ENCODE measurements at places on chromosomes 1 and 21.

DNA sequence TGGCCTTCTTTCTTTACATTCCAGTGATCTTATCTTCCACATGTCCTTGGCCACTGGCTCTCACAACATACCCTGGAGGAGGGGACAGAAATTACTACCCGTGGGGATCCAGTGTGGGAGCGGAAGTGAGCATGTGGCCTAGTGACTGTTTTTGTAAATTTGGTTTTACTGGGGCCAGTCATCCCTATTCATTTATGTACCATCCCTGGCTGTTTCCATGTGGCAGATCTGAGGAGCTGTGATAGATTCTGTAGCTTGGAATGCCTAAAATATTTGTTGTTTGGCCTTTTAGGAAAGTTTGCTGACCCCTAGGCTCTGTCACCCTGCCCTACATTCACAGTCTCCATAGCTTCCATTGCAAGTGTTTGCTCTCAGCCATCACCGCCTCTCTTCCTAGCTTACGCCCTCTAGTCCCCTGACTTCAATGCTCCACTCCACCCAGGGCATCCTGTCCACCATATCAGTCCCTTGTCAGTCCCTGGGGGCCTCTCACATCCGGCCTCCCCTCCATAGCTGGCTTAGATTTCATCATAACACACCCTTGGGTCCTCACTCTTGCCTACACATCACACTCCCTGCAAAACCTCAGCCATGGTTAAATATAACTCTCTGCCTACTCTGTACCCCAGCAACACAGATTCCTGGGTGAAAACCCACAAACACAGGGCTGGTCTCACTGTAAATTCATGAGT is 25.8 kb downstream of the DHCR24 start:
- DNase-seq = no peak

GRCh38 chr1:28244549-28245251 is 8.8 kb downstream of the ATP5IF1 start:
- no peak for DNase-seq

DNA sequence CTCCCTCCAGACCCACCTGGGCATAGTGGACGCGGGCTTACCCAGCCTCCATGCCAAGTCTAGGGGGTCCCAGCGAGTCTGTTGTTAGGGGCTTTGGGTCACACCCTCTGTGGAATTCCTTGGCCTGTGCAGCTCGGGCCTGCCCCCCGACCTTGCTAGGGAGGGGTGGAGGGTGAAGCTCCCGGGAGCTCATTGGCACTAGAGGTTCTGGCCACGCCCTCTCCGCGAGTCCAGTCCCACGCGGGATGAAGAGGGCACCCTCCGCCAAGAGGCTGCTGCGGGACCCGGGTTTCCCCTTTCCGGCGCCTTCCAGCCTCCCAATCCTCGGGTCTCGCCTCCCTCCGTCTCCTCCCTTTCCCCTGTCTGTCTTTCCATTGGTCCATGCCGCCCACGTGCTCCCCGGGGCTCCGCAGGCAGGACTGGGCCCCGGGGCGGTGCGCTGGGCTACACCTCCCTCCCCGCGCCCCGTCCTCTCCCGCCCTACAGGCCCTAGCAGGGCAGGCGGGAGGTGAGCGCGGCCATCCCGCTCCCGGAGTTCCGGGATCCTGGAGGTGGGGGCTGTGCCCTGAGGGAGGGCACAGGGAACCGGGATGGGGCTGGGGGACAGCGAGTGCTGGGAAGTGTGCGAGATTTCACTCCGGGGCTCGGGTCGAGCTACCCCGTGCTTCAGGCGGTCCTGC is 3.5 kb downstream of the RUSC1 start:
- DNase-seq = peak; percentile 95

- no peak for DNase-seq
These were observed 24.3 kb downstream of the TMEM201 start for GRCh38 chr1:9612871-9613624.

- DNase-seq = no peak
These were observed 25.9 kb downstream of the SHISA4 start for GRCh38 chr1:201914456-201915235.

DNA sequence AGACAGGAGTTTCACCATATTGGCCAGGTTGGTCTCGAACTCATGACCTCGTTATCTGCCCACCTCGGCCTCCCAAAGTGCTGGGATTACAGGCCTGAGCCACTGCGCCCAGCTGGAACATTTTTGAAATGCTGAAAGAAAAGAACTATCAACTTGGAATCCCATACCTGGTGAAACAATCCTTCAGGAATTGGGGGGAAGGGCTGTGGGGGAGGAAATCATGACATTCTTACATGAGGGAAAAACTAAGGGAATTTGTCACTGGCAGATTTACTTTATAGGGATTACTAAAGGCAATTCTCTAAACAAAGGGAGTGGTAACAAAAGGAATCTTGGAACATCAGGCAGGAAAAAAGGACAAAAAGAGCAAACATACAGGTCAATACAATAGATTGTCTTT is 25.8 kb downstream of the NDUFS5 start:
- no peak for DNase-seq

DNA sequence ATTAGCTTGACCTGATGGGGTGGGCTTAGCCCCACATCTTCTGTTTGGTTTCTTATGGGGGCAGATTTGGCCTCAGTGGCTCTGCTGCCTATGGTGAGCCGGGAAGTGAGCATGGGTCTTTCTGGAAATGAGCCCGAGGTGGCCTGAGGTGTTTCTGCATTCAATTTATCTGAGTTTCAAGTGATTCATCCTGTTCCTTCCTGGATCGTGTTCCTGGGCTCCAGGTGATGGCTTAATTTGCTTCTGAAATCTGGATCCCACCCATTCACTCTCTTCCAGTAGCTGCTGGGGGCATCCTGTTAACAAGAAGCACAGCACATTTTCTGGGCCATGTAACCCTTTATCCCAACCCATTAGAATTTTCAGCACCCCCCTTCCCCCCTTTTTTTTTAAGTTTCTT is 324.6 kb downstream of the CAMTA1 start:
- DNase-seq = no peak

DNA sequence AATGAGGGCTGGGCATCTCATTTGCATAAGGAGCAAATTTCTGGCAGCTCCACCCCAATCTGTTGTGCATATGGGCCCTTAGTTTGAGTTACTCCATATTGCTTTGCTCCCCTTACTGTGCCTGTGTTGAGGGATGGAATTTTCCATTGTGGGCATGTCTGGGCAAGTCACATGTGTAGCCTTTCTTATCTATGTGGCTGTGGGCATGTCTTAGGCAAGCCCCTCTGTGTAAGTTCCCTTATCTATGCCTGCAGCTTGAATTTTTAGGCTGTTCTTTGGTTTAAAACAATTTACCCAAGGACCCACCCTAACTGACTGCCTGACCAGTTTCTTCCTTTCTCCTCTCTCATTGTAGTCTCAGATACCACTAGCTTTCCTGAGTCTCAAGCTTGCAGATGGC is 405.7 kb upstream of the NCAM2 start:
- DNase-seq = no peak

GRCh38 chr1:55420929-55421716 is 206.0 kb upstream of the USP24 start:
- no peak for DNase-seq

- DNase-seq = no peak
These were observed 4.8 kb upstream of the ALG6 start for GRCh38 chr1:63362578-63362977.

DNA sequence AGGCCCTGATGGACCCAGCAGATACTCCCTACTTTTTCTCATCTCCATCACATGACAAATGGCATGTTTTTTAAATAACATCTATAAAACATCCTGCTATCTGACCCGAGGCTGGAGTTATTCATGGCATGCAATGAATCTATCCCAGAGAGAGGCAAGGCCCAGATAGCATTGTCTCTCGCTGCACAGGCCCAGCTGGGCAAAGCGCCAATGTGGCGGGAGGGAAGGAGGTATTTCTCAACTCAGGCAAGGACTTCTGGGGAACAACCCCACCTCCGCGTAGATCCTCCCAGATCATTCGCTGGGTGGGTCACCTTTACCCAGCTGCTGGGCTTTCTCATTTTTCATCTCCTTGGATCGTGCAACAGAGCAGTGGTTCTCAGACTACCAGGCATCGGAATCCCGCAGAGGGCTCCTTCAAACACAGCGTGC is 59.8 kb downstream of the ERG start:
- no peak for DNase-seq

- DNase-seq = no peak
These were observed 14.2 kb downstream of the KCNA2 start for GRCh38 chr1:110591956-110592355.

GRCh38 chr1:12161662-12162458 is 4.9 kb upstream of the TNFRSF1B start:
- peak; percentile 88 for DNase-seq

GRCh38 chr21:32256873-32257620 is 21.8 kb downstream of the MIS18A start:
- DNase-seq = no peak

DNA sequence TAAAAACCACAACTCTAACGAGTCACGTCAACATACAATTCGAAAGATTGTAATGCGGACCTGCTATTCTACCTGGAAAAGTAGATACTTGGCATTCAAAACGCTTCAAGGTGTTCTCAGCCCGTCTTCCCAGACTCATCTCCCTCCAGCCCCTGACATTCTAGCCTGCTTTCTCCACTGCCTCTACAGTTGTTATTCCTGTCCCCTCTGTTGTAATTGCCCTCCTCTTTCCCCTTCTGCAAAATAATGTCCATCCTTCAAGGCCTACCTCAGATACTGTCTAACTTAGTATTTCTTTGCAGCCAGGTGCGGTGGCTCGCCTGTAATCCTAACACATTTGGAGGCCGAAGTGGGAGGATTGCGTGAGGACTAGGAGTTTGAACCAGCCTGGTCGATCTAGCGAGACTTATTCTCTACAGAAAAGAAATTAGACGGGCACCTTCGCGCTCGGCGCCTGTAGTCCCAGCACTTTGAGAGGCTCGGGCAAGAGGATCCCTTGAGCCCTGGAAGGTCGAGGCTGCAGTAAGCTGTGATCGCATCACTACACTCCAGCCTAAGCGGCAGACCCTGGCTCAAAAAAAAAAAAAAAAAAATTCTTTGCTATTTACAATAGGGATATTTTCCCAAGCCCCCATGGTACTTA is 756 bp upstream of the RBM34 start:
- no peak for DNase-seq

GRCh38 chr21:27545754-27546349 is 579.0 kb upstream of the ADAMTS5 start:
- no peak for DNase-seq

DNA sequence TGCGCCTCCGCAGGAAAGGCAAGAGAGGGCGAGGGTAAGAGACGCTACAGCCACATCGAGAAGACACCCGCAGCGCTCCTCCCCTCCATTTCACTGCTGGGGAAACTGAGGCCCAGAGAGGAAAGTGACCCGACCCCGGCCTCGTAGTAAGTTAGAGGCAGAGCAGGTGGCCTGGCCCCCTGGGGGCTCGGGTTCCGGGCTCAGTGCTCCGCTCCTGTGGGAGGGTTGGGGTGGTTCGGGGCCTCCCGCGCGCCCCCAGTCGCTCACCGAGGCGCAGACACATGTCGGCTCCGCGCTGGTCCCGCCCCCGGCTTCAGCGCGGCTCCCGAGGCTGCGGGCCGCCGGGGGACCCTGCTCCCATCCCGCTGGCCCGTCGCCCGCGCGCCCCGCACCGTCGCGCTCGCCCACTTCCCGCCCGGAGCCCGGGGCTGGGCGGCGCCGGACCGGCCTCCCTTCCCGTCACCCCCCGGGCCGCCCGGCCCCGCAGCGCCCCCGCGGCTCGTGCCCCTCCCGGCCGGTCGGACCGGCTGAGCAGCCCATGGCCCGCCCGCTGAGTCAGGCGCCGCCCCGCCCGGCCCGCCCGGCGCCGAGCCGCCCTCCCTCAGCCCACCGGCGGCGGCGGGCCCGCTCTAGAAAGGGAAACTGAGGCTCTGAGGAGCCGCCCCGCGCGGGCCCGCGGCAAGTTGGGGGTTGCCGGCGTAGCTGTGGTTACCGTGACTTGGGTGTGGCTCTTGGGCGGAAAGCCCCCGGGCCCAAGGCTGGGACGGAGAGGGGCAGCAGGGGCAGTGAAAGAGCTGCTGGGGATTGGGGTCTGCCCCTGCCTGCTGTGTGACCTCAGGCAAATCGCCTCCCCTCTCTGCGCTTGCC is at the start of gene TMEM54:
Gene TMEM54 (minus strand): TSS at position 434 of the 867 bp plus-strand sequence. CDS start 151 bp downstream, at position 283.
- peak; percentile 16 for DNase-seq

DNA sequence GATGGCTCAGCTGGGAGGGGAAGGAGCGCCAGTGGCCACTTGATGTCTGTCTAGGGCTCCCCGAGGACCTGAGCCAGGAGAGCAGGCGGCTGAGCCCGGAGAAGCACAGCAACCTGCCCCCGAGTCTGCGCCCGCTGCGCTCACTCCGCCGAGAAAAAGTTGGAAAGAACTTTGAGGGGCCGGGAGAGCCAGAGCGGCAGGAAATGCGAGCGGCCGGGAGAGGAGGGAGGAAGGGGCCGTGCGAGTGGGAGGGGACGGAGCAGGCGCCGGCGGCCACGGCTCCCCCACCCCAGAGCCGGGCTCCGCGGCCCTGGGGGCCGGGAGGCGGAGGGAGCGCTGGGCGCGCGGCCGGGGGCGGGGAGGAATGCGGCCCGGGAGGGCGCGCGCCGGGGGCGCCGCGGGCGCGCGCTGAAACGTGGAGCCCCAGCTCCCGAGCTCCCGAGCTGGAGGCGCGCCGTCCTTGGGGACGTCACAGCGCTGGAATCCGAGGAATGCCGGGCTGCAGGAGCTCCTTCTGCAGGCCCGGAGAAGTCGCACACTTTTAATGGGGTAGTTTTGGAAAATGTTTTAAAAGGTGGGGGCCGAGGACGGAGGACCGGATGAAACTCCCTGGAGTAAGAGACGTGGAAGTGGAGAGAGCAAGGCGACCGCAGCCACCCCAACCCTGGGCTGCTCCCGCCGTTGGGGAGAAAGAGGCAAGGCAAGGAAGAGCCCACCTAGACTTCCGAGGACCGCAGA is at the start of gene PTPN14:
Gene PTPN14 (minus strand): TSS at position 167 of the 738 bp plus-strand sequence. CDS start 86,799 bp downstream, outside the sequence.
- DNase-seq = peak; percentile 41

All from T-helper 2 cell treated with Interferon-gamma antibody and Interleukin-4, amounts not matched to agents 5 μg/mL and 100 μg/mL, for 36 hours (primary cell).